ENCODE measurements at places on chromosomes 2 and 18.
A peak's percentile ranks its signal among the peaks of the same experiment; 100 is the strongest.

DNA sequence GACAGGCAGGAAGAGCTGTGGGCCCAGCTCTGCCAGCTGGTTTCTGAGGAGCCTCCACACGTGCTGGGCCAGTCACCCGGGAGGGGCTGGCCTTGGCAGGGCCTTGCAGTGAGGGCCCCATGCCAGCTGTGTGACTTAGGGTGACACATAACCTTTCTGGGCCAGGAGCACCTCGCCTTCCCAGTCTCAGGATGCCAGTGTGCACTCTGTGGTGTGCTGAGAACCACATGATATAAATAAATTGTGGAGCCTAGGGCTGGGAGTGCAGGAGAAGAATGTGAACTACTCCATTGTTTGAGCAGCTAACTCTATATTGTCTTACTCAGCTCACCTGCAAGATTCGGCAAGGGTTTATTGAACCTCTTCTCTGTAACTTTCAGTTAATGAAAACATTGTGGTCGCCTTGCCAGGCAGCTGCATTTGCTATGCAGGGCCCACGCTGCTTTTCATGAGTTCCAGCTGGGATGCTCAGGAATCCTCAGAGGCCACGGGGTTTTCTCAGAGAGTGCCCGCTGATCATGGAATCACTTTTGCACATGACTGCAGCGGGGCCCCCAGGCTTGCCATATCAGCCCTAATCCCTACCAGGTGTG, 222.3 kb downstream of the SH3RF3 start:
- DNase-seq = no peak

DNA sequence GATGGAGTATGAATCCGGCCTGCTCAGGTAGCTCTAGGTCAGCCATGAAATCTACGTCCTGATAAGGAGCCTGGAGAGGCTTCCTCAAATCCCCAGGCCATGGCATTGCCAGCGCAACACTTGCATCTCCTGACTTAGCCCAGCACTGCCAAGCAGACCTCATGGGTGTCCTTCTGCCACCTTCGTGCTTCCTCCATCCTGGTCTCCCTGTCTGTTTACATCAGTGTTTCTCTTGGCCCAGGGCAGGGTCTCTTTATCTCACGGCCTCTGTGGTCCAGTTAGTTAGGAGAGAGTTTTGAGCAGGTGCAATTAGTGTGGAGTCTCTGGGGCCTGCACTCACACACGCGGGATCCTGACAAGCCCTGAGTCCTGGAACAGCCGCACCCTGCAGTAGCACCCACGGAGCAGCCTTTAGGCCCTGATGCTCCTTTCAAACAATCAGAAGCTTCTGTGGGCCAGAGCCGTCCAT, 193.1 kb upstream of the ARL4C start:
- no peak for DNase-seq

DNA sequence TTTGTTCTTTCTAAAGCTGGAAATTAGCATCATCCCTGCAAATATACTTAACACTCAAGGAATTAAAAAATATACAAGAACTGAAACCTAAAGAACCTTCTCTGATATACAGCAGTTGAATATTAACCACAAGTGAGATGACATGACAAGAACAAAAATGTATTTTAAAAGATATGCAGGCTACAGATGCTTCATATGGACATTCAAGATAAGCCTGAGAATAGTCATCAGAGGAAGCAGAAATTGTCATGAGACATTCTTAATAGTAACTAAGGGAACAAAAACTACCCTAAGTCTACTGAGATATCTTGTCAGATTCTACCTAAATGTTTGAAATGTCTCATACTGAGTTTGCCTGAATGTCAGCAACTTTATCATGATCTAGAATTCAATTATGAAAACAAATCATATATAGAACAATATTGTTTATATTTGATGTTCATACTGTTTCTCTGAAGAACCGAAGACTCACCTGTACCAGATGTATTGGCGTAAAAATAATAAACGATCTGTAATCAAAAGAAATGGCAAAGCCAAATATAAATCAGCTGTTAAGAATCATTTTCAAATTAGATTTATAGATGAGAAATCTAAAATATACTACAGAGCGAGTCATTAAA, 4.7 kb downstream of the NBAS start:
- DNase-seq = no peak

DNA sequence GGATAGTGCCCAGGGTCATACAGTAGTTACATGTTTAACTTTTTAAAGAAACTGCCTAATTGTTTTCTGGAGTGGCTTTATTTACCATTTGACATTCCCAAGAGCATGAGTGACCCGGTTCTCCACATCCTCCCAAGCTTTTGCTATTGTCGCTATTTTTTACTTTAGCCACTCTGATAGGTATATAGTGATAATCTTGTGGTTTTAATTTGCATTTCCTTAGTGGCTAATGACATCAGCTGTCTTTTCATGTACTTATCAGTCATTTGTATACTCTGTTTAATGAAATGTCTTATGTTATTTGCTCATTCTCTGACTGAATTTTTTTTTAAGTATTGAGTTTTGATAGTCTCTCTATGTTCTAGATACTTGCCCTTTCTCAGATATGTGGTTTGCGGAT, 109.7 kb upstream of the HS6ST1 start:
- DNase-seq = no peak

DNA sequence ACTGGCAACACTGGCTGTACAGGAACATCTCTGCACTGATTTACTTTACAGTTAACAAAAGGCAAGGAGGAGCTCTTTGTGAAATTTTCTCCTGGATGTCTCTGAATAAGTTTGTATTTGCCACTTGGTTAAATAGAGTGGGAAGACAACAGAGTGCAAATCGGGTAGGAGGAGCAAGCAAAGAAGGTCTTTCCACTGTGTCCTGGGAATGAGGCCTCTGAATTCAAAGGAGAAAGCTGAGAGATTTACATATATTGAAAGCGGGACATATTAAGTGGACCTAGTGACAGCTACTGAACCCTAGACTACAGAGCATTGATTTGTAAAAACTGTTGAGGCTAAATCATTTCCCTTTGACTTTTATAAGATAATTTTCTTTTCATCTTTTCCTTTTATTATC, 117.4 kb upstream of the CHRNA1 start:
- no peak for DNase-seq

GRCh38 chr2:47905386-47906156, 727 bp downstream of the FBXO11 start:
- DNase-seq = peak; percentile 35

Data from T-helper 1 cell (primary cell).